ENCODE measurements at places on chromosomes 3 and 15.

- DNase-seq, result no peak
Observed at GRCh38 chr3:196225763-196226364, 9.5 kb downstream of the SLC51A start.

DNA sequence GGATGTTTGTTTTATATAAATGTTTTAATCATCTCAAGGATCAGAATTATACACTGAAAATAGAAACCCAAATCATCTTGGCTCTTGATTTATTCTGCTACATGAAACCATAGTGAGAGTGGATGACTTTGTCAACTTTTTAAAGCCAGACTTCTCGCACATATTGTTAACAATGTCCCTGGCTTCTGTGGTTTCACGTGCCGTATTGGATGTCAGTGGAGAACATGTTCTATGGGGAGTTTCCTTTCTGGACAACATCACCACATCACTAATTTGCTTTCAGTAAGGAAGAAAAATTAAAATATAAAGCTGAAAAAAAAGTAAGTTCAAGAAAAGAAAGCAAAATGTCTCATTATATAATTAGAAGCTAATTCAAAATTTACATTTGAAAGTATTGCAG is 297.1 kb upstream of the MME start:
- DNase-seq, result no peak

DNA sequence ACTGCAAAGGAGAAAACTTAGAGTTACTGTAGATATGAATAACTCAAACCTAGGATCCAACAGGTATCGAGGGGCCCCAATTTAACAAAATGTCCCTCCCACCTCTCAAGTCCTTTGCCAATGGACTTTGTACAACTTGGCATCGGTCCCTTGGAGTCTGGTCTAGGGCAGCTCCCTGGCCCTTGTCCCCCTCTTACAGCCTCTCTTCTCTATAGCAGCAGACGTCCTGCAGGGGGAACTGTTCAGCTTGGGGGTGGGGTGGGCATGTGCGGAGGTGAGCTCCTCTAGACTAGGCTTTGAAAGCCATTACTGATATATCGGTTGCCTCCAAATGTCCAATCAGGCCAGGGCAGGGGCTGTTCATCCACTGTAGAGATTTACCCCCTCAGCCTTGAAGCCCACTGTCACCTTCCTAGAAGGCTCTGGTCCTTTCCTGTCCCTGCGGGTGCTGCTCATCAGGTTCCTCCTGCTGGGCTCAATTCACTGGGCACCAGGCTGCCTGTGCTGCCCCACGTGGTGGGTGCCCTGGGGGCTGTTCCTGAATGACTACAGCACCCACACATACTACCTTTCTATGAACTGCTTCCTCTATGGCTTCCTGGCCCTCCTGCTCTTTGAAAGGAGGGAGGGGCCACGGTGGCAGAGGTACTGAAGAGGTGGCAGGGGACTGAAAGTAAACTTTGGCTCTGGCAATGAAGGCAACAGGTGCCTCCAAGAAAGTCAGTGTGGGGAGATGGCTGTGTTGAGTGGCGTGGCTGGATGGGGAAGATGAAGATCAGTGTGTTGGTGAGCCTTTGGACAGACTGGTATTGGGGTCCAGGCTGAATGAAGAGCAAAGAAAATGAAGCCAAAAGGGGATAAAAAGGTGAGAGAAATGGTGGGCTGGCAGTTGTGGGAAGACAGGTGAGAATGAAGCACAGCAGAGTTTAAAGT is 78.8 kb upstream of the MEX3B start:
- no peak for DNase-seq

DNA sequence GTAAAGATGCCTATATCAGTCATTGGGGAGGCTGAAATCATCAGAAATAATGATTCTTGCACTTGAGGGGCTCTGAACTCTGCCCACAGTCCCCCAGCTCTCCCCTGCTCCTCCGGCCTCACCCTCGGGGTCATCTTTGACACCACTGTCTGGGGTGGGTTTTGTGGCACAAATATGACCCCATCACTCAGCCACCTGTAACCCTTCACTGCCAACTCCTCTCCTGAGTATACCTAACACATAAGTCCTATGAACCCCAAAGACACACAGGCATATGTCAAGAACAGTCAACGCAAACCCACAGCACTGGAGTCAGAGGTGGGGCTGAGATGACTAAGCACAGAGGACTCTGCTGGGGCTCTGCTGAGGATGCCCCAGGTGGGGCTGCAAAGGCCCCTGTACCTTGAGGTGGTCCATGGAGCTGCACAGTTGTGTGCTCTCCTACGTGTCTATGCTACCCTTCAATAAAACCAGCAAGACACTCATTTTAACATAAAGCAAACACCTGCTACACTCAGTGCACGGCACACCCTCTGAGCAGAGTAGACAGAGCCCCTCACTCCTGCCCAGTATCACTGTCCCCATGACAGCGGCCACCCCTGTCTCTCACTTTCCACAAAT is 29.9 kb downstream of the SLC41A3 start:
- no peak for DNase-seq

- DNase-seq, result no peak
Observed at GRCh38 chr3:151037746-151038477, 47.6 kb upstream of the MED12L start.

DNA sequence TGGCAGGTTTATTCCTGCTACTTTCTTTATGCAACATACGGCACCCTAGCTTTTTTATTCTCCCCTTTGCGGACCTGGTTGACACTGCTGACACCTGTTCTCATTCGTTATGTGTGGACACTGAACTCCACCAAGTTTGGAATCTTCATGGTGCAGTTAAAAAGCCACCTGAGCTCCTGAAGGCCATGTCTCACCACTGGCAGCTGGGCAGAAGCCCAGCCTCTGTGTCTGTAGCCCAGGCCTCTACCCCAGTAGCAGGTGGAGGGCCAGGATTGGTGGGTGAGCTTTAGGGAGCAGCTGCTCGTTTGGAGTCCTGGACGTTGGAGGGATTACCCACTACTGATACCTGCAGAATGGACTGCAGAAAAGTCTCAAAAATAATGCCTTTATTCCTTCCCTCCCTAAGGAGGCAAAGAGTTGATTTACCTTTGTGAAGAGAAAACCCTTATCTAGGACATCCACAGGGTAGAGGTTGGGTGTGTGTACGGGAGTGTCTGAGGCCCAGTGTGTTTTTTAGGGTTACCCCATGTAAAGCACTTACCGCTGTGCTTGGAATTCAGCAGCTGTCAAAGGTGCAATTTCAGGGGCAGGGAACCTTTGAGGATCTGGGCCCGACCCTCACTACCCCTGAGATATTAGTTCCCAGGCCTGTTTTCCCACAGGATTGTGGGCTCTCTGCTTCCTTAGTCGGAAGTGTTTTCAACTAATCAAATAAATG is 637 bp upstream of the CCNDBP1 start:
- DNase-seq, result no peak

DNA sequence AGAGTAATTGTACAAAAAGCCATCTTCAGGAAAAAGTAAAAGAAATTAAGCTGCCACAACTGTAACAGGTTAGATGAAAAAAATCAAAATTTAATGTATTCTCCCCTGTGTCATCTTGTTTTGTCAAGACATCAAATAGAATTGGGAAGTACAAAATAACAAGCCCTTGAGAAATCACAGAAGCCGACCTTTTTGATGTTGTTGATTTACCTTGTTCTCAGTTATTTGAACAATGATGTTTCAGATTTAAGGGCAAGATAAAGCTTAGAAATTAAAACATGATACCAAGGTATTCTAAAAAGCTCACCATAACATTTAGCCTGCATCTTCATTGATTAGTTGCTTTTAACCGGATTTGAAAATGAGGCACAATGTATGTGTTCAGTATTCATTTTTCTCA is 523.0 kb downstream of the FOXP1 start:
- DNase-seq, result no peak

DNA sequence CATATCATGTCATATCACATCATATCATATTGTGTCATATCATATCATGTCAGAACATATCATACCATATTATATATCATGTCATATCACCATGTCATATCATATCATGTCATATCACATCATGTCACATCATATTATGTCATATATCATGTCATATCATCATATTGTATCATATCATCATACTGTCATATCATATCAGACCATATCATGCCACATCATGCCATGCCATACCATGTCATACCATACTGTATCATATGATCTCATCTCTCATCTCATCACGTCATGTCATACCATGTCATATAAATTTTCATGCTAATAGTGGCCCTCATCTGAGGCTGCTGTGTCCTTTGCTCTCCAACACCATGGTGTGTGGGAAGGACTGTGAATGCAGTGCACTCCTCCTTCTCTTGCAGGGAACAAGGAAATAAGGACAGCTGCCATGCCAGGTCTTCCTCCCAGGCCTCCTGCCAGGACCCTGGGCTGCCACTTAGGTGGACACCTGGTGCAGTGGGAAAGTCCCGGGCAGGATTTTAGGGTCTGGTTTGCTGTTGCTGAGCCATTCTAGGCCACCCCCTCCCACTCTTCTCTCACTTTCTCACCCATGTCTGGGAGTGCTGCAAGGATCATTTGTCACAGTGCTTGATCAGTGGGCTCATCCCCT is 72.4 kb upstream of the TRPM1 start:
- no peak for DNase-seq

All from DMS79 (cell line).